ENCODE measurements at places on chromosomes 7 and 10.

GRCh38 chr10:89563861-89564478 is 28.6 kb upstream of the SLC16A12 start:
- DNase-seq, result peak; percentile 75

- DNase-seq, result no peak
Observed at GRCh38 chr7:94649450-94649849, 6.5 kb downstream of the SGCE start.

DNA sequence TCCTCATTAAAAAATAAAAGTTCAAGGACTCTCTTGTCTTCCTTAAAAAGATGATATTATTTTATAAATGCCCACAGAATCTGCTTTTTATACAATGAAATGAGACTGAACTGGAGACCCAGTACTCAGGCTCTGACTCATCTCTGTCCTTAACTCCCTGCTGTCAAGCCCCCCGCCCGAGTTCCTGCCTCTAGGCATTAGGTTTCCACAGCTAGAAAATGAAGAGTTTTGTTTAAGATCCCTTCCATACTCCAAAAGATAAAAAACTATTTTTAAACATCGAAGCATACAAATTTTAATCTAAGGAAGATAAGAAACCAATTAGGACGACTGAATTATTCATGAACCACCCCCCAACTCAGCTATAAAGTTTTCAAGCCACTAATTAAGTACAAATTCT is 97.7 kb upstream of the FEZF1 start:
- DNase-seq, result no peak

GRCh38 chr10:10551596-10552301 is 465.9 kb upstream of the CELF2 start:
- DNase-seq, result peak; percentile 41

DNA sequence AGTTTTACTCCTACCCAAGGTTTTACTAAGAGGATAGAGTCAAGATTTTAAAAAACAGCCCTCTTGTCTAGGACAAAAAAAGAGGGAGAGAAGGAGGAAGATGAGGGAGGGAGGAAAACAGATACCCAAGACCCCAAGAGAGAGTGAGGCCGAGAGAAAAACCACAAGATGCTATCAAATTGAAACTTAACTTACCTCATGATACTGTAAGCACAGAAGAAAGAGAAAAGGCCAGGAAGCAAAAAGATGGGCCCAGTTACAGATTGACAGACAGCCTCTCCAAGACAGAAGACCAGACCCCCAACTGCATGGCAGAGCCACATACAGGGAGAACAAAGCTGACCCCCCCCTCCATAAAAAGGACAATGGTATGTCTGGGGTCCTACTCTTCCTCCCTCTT is 11.4 kb downstream of the SEC31B start:
- no peak for DNase-seq

DNA sequence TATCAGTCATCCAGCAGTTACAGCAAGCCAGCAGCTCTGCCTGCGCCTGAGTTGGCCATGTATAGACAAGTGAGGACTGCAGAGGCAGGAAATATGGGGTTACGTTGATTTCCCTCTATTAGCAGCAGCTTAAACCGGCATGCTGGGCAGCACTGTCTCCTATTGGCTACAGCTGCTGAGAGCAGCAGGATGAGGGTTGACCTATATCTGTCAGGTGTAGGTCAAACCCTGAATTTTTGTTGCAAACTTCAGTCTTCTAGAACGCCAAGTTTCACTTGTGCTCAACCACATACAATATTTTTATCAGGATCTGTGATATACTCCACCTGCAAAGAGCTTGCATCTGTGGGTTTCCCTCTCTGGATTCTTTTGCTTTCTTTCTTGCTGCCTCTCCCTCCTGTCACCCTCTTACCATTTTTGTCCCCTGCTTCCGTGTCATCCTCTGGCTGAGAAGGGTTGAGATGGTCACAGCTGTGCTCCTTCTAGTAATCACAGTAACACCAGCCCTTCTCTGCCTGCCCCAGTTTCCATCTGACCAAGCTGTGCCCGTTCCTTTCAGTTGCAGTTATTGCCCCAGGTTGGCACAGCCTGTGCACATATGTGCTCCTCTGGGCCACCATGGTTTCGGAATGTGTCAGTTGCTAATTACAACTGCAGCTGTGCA is 23.8 kb upstream of the GLCCI1 start:
- peak; percentile 49 for DNase-seq

Measured in eye (tissue), 1 donor.